ENCODE measurements at places on chromosomes 1 and 21. TPM values are rescaled to one million over a fixed set of nuclear protein-coding genes. Genes with fewer than 3 reads are reported as not detected.

DNA sequence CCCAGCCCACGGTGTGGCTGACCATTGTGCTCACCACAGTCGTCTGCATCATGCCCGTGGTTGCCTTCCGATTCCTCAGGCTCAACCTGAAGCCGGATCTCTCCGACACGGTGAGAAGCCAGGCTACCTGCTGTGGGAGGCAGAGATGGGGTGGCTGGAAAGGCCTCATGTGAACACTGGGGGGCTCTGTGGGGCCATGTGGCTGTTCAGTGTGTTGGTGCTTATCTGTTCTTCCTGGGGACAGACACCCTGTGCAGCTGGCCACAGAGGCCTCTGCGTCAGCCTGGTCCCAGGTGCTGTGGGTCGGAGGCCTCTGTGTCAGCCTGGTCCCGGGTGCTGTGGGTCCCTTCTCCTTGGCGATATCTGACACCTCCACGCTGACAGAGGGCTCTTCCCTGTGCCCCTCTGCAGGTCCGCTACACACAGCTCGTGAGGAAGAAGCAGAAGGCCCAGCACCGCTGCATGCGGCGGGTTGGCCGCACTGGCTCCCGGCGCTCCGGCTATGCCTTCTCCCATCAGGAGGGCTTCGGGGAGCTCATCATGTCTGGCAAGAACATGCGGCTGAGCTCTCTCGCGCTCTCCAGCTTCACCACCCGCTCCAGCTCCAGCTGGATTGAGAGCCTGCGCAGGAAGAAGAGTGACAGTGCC lies 23.2 kb downstream of the ATP8B2 start:
- DNase-seq: peak; percentile 41

DNA sequence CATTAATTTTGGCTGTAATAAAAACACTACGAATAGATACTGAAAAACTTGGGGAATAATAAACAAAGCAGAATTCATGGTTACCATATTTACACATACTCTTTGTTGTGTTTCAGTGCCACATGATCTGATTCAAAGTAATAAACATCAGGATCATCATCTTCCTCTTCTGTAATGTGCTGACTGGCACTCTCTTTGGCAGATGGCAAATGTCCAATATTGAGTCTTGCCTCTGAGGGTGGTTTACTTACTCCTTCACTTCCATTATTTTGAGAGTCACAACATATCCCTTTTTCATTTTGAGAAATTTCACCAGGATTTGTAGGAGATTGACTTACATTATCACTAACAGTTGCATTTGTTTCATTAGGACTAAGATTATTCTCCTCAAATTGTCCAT lies 50.7 kb downstream of the ZZZ3 start:
- DNase-seq: no peak

GRCh38 chr21:46424039-46424591 lies 34.6 kb upstream of the DIP2A start:
- peak; percentile 82 for DNase-seq

Gene CRYAA
- total RNA-seq: not detected

- DNase-seq: no peak
Measured at GRCh38 chr1:203197625-203198024, 11.1 kb upstream of the CHI3L1 start.

GRCh38 chr1:173749137-173749536 lies 34.4 kb downstream of the KLHL20 start:
- no peak for DNase-seq

- no peak for DNase-seq
Measured at GRCh38 chr1:89971600-89971999, 23.3 kb upstream of the ZNF326 start.

GRCh38 chr1:206446688-206447421 lies 23.4 kb upstream of the IKBKE start:
- no peak for DNase-seq

- no peak for DNase-seq
Measured at GRCh38 chr1:12525311-12526181, 92.5 kb downstream of the DHRS3 start.

- DNase-seq: no peak
Measured at GRCh38 chr21:42983103-42983502, 8.7 kb downstream of the PKNOX1 start.

DNA sequence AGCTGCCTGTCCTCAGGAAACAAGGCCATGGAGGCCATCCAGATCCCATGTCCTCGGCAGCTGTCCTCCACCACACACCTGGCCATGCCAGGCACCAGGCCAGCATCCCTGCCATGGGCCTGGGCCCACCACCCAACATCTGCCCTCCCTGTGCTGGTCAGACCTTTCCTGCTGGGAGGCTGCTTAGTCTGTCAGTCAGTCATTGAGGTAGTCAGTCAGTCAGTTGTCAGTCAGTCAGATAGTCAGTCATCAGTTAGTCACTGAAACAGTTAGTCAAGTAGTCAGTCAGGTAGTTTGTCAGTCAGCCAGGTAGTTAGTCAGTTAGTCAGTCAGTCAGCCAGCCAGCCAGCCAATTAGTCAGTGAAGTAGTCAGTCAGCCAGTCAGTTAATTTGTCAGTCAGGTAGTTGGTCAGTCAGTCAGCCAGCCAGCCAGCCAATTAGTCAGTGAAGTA lies 17.2 kb downstream of the KRTAP10-1 start:
- no peak for DNase-seq

Gene C1orf141
- total RNA-seq: not detected

DNA sequence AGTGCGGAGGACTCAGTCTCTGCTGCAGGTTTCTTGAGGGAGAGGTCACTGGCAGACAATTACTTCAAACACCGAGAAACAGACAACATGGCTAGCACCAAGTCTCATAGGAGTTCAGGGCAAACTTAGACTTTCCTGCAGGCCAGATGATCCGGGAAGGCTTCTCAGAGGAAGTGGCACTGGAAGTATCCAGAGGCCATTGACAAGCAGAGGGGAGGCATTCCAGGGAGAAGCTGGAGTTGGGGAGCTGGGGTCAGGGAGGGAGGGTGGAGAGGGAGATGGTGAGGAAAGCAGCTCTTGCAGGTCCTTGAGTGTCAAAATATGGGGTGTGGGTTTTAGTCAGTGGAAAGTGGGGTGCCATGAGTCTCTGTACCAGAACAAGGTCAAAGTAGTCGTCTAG lies 147.9 kb downstream of the KAZN start:
- DNase-seq: no peak

DNA sequence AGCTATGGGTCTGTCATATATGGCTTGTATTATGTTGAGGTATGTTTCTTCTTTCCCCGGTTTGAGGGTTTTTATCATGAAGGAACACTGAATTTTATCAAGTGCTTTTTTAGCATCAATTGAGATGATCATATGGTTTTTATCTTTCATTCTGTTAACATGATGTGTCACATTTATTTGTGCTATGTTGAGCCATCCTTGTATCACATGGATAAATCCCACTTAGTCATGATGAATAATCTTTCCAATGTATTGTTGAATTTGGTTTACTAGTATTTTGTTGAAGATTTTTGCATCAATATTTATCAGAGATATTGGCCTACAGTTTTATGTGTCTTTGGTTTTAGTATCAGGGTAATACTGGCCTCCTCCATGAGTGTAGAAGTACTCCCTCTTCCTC lies 61.7 kb downstream of the GPR137B start:
- no peak for DNase-seq

Gene ATF3
- 19.2 TPM for total RNA-seq

DNA sequence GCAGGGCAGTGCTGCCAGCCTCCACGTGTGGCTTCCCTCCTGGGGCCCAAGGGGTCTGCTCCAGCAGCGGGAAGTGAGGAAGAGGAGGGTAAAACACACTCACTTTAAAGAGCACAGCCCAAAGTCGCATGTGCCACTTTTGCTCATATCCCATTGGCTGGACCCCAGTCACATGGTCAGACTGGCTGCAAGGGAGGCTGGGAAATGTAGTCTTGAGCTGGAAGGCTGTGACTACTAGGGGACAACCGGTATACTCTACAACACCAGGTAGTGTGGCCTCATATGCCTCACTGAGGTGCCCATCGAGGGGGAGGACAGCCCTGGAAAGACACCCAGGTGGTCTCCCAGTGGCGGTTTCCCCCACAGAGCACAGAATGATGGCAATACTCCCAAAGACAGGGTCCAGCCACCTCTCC lies 45.2 kb downstream of the CAMK2N1 start:
- DNase-seq: peak; percentile 90

Gene COL6A1
- total RNA-seq: 283 TPM

Gene C4BPA
- total RNA-seq: not detected

DNA sequence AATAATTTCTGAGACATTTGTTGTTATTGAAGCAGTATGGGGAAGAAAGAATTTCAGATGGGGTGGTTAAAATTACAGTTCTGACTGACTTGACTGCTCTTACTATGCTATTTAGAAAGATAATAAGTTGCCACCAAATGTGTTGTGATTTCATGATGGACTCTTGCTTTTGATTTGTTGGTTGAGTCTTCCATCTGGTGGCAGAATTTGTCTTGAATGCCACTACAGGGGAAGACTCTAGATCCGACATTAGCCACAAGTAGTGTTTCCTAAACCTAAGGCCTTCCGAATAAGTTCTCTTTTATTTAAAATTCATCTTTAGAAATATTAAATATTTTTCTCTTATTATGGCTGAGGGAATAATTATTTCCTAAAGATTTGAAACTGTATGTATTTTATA lies 190.9 kb upstream of the ADGRL4 start:
- peak; percentile 1 for DNase-seq

DNA sequence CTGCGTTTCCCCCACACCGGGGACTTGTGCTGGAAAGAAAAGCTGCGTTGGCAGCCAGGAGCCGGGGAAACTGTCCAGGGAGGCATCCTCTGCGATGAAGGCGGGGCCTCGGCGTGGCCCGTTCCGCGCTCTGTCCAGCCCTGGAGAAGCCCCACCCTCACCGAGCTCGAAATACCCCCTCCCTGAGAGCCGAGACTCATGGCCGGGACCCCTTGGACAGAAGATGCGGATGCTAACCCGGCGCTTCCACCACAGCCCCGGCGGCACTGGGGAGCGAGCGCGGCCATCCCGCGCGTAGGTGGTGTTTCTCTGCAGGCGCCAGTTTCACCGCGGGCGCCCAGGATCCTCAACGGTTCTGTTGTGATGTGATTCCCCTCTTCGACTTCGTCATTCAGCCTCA lies 31.6 kb downstream of the PDE9A start:
- peak; percentile 68 for DNase-seq
